ELR (cell line): ENCODE measurements at places on chromosomes 11 and 22.
A peak's percentile ranks its signal among the peaks of the same experiment; 100 is the strongest.

- DNase-seq = peak; percentile 92
These were observed 843.2 kb downstream of the KCNA4 start for GRCh38 chr11:29173660-29174062.

GRCh38 chr11:59267736-59268475 lies 55.2 kb upstream of the MPEG1 start:
- no peak for DNase-seq

DNA sequence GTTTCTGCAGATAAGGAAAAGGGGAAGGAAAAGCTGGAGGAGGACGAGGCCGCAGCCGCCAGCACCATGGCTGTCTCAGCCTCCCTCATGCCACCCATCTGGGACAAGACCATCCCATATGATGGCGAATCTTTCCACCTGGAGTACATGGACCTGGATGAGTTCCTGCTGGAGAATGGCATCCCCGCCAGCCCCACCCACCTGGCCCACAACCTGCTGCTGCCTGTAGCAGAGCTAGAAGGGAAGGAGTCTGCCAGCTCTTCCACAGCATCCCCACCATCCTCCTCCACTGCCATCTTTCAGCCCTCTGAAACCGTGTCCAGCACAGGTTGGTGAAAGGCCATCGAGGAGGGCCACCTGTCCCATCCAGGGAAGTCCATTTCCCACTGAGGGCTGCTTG lies 5.6 kb downstream of the TEF start:
- no peak for DNase-seq

GRCh38 chr11:215581-216037 lies 8.1 kb downstream of the RIC8A start:
- peak; percentile 19 for DNase-seq

- no peak for DNase-seq
These were observed 737 bp upstream of the MFRP start for GRCh38 chr11:119347242-119347641.

DNA sequence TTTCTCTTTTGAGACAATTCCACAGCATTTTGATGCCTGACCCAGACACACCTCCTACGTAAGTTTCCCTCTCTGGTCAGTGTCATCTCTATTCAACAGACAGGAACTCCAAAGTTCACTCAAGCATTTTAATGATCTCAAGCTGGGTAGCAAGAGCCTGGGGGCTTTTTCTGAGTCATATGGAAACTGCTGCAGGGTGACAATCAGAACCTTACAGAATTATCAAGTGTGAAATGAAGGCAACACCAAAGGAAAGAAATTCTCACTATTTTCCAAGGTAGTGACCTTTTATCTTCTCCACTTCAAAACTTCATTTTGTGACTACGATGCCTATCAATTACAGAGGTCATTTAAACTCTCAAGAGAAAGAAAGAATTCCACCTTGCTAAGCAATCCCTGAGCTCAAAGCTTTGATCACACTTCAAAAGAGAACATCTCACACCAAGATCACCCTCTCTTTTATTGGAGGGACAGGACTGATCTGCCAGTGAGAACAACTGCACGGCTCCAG lies 229.0 kb upstream of the ZC3H12C start:
- peak; percentile 36 for DNase-seq

DNA sequence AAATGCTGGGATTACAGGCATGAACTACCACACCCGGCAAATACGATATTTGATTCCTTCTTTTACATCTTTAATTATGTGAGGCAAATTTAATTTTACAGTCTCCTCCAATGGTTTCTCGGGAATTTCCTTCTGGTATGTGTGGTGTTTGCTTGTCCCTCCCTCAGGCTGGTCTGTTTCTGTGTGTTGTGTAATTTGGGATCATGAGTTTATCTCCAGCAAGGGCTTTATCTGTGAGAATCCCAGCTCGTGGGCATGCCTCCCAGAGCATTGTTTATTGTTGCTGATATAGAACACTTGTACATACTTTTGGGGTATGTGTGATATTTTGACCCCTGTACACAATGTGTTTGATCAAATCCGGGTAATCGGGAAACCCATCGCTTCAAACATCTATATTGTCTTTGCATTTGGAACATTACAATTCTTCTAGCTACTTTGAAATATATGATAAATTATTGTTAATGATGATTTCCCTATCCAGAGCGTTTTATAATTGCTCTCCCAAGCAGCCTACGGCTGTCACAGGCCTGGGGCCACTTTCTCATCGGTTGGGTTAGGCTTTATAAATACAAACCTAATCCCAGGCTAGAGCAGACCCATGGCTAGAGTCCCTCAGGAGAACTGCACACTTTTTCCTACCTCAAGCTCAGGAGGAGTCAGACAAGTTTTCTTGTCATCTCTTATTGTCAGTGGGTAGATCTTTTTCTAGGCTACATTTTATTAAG lies 15.0 kb upstream of the PRR5 start:
- no peak for DNase-seq

DNA sequence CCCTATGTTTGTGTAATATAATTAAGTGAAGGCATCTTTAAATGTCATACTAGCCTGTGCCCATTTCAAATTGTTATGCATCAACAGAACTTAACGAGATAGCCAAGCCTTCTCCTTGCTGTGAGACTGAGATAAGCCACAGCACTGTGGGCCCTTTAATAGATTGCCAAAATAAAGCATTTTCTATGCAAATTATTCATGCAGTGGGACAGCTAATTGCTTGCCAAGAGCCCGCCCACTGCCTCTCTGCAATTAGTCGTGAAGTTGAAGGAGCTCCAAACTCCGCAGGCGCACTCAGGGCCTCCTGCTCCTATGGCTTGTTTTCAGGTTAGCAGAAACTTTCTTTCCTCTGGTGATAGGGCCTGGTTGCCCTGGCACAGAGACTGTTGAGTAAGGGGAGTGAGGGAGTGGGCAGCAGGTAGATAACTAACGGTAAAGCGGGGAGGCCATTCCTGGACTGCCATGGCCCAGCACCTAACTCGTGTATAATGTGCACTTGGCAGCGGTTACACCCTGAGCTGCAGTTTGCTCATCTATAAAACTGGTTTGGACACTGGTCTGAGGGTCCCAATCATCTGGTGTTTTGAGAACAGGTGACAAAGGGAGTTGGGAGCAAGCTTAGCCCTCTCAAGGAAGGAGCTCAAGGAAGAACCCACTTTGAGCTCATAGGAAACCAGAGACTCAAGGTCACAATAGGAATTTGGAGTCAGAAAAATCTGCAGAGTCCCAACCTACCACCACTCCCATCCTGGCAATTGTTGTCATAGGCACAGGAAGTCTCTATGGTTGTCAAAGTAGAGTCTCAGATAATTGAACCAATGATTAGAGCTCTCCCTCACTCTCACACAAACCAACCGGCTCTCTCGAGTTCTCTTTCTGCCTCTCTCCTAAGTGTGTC lies 33.9 kb upstream of the RIC3 start:
- no peak for DNase-seq

GRCh38 chr22:28907311-28908008 lies 24.1 kb downstream of the ZNRF3 start:
- no peak for DNase-seq

GRCh38 chr11:36340897-36341296 lies 44.8 kb downstream of the PRR5L start:
- no peak for DNase-seq

DNA sequence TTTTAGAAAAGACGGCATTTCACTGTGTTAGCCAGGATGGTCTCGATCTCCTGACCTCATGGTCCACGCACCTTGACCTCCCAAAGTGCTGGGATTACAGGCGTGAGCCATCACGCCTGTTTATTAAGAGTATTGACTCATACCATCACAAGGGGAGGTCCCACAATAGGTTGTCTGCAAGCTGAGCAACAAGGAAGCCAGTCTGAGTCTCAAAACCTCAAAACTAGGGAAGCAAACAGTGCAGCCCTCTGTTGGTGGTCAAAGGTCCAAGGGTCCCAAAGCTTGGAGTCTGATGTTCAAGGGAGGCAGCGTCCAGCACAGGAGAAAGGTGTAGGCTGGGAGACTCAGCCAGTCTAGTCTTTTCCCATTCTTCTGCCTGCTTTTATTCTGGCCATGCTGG lies 32.8 kb upstream of the LDLRAD3 start:
- DNase-seq = peak; percentile 18

DNA sequence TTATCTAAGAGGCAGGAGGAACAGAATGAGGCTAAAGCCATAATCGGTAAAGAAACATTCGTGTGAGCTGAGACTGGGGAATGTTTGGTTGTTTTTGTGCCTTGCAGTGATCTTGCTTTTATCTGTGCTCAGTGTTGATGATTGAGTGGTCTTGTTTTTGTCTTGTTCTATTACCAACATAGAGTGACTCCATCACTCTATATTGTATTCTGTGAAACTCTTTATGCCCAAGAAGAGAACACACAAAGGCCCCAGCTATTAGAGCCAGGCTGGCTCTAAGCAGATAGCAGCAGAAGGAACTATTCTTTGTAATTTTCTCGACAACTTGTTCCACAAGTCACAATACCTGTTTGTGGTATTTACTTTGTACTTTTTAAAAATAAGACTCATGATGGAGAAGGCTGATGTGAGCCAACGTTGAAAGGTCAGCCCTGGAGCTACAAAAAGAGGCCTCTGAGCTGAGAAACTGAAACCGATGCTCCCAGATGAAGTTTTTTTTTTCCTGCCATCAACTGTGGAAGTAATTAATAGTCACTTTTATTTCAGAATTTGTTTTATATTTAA lies 68.4 kb downstream of the LARGE1 start:
- no peak for DNase-seq

- peak; percentile 31 for DNase-seq
These were observed 583 bp downstream of the PDGFD start for GRCh38 chr11:104163100-104164027.

- no peak for DNase-seq
These were observed 59.1 kb downstream of the TRMU start for GRCh38 chr22:46394622-46395021.

- DNase-seq = peak; percentile 15
These were observed 469.9 kb downstream of the MN1 start for GRCh38 chr22:27331526-27332281.

- no peak for DNase-seq
These were observed 2.6 kb downstream of the KCNK7 start for GRCh38 chr11:65592858-65593517.

- no peak for DNase-seq
These were observed 7.2 kb downstream of the PPFIBP2 start for GRCh38 chr11:7520981-7521487.

GRCh38 chr11:31783252-31783651 lies 27.9 kb downstream of the PAX6 start:
- DNase-seq = no peak

DNA sequence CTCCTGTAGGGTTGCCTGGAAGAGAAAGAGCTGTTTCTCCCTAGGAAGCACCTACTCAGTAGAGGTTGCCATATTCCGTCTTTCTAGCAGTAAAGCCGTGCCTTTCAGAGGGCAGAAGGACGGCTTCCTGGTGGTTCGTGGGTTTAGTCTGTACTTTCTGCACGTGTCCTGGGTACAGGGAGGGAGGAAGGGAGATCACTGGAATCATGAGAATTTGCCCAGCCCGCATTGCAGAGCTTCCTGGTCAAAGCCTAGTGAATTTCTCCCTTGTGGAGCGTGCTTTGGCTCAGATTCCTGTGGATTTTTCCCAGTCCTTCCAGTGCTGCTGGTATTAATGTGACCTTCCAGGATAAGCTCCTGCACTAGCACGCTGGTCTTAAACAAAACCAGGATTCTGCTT lies 44.9 kb downstream of the GRAMD1B start:
- DNase-seq = peak; percentile 49
